Activated naive CD4-positive, alpha-beta T cell treated with anti-CD3 and anti-CD28 coated beads, Interleukin-2, amount 50 U/mL, for 72 hours (primary cell): ENCODE measurements at places on chromosomes 11 and 22. TPM values are rescaled to one million over a fixed set of nuclear protein-coding genes. Genes with fewer than 3 reads are reported as not detected.

DNA sequence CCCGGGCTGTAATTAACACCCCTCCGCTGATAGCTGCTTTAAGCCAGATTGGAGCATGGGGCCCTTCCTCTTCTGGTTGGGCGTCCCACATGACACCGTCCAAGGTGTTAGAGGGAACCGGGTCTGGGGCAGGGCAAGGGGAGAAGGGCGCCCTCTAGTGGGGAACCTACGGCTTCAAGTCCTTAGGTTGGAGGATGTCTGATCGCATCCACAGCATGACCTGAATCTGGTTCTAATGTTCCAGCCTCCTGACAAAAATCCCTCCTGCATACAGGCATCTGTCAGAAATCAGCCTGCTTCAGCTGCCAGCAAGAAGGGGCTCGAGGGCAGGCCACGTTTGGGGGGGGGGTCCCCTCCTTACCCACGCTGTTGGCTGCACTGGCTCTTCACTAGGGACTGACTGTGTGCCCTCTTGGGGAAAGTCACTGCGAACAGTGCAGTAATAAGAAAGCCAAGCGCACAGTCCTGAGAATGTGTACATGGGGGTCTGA lies 94.2 kb upstream of the TBCEL start:
- no peak for DNase-seq

GRCh38 chr11:1005928-1006327 lies 30.6 kb downstream of the MUC6 start:
- DNase-seq, result no peak

DNA sequence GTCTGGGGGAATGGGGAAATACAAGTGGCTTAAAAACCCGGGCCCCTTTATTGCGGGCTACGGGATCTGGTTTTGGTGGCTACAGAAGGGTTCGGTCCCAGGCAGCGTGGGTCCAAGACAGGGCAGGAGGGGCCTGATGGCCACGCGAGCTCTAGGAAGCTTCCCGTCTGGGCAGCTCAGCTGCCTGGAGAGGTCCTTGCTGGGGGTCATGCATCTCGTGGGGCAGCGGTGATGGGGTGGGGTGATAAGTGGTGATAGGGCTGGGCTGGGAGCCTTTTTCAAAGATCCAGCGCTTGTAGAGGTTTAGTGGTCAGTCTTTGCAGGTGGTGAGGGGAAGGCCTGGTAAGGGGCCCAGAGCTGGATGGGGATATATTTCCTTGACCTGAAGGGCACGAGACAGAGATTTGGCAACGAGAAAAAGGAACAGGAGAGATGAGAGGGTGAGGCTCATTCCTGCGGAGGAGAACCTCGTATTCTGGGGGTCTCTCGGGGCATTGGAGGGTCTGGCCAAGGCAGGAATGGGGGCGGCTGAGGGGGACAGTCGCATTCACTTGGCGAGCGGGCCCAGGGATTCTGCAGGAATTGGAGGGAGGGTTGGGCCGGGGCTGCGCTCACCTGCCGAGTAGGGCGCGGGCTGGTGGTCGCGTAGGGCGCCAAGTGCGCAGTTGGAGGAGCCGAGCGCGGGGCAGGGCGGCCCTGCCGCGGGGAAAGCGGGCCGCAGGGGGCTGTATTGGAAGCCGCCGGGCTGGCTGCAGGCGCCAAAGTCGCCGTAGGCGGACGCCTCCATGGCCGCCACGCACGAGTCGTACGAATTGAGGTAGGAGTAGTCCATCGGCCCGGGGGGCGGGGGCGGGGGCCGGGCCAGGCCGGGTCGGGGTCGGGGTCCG lies 560 bp downstream of the PHOX2A start:
- DNase-seq, result peak; percentile 28

DNA sequence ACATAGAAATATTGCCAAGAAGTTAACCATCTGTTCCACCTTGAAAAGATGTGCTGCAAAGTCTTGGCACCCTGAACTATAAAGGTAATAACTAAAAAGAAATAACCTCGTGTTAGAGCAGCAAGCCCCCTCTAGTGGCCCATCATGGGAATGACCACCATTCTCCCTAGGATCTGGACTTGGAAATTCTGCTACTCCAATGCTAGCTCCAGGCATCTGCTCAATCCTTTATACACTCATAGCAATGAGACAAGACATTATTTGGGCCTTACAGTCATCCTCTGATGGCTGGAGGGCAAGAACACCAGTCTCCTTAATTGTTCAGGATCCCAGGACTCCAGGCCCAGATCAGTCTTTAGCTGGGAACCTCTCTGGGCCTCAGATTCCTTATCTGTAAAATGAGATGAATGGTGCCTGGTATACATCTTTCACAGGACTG lies 76.0 kb downstream of the CWC15 start:
- no peak for DNase-seq

GRCh38 chr11:76567261-76567660 lies 103.3 kb downstream of the LRRC32 start:
- DNase-seq, result no peak

DNA sequence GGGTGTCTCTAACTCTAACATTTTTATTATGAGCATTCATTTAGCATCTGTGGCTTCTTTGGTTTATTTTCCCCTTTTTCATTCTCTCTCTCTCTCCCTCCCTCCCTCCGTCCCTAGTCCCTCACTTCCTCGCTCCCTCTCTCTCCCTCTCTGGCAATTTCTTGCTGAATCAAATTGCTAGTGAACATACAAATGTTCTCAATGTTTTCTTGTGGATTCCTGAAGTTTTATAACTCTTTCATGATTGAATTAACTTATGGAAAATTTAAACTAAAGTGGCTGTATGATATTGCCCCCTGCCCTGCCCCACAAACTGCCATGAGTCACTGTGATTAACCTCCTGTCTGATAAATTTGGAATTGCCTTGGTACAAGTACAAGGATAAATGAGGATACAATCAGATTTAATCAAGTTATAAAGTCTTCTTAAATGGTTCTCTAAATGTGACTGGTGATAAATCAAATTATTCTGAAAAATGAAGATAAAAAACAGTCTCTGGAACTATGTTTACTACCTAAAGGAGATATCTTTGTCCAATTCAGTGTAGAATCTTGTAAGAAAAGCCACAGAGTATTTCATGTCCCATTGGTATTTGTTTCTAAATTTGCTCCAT lies 143.0 kb upstream of the PDGFD start:
- DNase-seq, result no peak

GRCh38 chr22:48563966-48564330 lies 1263.7 kb downstream of the BRD1 start:
- no peak for DNase-seq

- no peak for DNase-seq
Observed at GRCh38 chr22:38062791-38063190, 5.6 kb downstream of the PICK1 start.

- DNase-seq, result no peak
Observed at GRCh38 chr11:56637500-56637899, 4.7 kb downstream of the OR5AP2 start.

- no peak for DNase-seq
Observed at GRCh38 chr11:92391808-92392207, 167.2 kb downstream of the FAT3 start.

GRCh38 chr11:120801801-120802689 lies 221.9 kb upstream of the TBCEL start:
- peak; percentile 65 for DNase-seq

GRCh38 chr11:3037040-3037944 lies 19.9 kb downstream of the CARS1 start:
- DNase-seq, result no peak

GRCh38 chr11:134639586-134640330 lies 227.7 kb upstream of the B3GAT1 start:
- DNase-seq, result no peak

DNA sequence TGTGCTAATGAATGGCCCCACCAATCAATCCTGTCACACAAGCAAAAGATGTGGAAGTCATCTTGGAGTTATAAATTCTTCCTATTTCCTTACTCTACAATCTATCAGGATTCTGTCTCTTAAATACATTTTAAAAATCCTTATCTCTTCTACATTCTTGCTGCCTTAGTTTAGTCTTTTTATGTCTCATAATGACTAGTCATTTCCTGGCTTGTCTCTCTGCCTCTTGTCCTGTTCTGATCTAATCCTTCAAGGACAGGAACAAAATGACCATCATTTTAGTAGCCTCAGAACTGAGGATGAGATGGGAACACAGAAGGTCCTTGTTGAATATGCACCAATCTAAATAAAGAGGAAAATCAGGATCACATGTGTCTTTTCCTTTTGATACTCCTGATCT lies 56.6 kb upstream of the LIN7C start:
- no peak for DNase-seq

GRCh38 chr11:64686466-64687170 lies 36.4 kb downstream of the NRXN2 start:
- no peak for DNase-seq

DNA sequence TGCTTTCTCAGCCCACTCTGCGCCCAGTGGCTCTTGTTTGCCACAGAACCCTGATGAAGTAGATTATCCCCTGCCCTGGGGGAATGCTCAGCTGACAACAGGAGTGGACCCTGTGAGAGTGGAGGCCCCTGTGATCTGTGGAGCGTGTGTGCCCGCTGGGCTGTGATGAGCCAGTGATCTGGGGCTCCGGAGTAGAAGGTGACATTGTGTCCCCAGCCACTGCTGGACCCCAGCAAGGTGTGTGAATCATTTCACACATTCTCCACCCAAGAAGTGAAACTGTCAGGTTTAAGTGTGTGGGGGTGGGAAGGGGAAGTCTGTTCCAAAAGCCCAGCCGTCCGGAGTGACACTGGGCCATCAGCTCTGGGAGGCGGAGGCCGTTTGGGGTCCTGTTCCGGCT lies 33.1 kb upstream of the GRAMD4 start:
- DNase-seq, result no peak

DNA sequence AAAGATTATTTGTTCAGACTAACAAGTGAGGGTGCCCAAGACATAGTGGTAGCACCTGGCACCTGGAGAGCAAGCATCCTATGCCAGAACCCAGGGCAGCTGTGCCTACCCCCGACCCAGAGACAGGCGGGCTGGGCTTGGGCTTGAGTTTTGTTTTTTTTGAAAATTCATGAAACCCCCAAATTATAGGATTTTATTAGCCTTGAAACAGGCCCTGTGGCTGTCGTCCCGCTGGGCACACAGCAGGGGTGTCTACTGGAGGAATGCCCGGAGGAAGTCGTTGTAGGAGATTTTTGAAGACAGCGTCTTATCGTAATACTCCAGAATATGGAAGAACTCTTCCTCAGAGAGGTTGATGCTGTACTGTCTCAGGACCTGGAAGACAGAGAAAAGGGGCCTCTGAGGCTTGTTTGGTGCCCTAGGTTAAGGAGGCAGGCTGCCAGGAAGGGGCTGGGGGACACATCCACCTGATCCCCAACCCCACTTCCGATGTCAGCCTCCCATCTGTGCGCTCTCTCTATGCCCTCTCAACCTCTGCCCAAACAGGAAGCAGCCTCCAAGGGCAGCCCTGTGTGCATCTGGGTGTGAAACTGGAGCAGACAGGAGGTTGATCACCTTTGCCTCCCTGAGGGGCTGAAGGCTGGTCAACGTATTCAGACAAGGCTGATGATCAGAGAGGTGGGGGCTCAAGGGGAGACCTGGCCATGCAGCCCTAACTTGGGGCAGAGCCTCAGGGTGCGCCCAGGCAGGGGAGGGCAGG lies 117.0 kb downstream of the MPPED1 start:
- DNase-seq, result no peak

GRCh38 chr11:83158357-83158786 lies 1.4 kb downstream of the PCF11 start:
- no peak for DNase-seq

DNA sequence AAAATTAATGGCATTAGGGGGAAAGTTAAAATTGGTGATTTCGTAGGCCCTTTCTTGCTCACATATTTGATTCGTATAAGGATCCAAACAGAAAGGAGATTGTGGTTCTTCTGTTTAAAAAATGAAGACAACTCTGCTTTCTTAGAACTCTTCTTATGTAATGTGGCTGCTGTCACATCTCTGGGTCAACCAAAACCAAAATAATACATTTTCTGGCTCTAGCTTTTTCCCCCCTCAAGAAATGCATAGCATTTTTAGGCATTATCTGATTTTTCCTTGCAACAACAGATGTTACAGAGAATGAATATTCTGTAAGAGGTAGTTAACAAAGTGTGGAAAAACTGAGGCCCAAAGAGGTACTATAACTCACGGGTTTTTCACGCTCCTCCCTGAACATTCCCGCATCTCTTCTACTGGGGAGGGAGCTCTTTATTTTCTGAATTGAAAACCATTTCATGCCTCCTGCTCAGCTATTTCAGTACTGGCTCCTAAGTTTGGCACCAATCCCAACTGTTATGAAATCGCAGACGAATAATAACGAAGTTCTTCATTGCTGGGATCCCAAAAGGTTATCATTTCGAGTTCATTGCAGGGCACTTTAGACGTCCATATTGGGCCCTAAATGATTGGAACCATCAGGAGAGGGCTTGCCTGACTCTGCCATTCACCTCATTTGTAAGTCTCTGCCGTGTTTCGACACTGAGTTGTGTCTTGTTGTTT lies 17.1 kb downstream of the GRAP2 start:
- DNase-seq, result no peak

GRCh38 chr22:45009606-45010531 lies at the start of gene PHF21B:
Gene PHF21B (minus strand): TSS chr22:45010005. CDS start chr22:45009549, 456 bp downstream.
- DNase-seq, result no peak

GRCh38 chr11:123104697-123105096 lies 42.8 kb upstream of the HSPA8 start:
- DNase-seq, result no peak

PHLDA2 gene
- 3.6 TPM for total RNA-seq

CST6 gene
- total RNA-seq, result 0.43 TPM

OR8G1 gene
- not detected for total RNA-seq

SOX10 gene
- total RNA-seq, result not detected

MRGPRG gene
- total RNA-seq, result not detected

MAFF gene
- total RNA-seq, result 21.2 TPM
